ENCODE measurements at places on chromosomes 5 and 9.

DNA sequence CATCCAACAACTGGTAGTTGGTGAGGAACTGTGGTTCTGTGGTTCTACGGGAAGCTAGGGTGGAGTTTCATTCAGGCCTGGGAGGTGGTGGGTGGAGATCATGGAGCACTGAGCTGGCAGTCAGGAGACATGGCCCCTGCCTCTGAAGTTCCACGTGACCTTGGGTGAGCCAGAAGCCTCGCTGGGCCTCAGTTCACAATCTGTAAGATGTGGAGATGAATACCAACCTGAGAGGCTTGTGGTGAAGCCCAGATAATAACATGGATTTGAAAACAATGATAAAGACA lies 177.9 kb downstream of the MACROH2A1 start:
- DNase-seq, result no peak

DNA sequence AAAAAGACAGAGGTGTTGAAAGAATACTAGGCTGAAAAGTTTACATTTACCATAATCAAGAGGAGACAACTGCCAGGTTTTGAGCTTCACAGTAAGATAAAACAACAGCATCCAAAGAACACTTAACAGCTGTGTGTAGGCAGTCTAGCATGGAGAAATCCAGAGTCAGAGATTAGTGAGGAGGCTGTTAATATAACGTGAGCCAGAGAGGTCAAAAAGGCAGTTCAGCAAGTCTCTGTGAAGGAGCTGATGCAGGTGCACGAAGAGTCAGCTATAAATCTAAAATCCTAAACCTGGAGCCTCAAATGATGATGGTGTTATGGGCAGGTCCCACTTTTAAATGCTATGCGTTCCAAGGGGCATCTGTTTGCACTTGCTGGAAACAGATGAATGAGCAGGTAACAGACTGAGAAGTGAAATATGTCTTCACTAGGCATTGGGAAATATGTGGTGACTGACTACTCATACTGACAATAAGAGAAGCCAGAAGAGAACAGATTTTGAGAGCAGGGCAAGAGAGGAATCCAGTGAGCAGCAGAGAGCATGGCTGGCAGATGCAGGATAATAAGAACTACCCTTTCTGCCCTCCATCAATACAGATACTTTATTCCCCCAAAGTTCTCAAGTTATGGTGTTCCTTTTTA lies 8.7 kb downstream of the APTX start:
- no peak for DNase-seq

DNA sequence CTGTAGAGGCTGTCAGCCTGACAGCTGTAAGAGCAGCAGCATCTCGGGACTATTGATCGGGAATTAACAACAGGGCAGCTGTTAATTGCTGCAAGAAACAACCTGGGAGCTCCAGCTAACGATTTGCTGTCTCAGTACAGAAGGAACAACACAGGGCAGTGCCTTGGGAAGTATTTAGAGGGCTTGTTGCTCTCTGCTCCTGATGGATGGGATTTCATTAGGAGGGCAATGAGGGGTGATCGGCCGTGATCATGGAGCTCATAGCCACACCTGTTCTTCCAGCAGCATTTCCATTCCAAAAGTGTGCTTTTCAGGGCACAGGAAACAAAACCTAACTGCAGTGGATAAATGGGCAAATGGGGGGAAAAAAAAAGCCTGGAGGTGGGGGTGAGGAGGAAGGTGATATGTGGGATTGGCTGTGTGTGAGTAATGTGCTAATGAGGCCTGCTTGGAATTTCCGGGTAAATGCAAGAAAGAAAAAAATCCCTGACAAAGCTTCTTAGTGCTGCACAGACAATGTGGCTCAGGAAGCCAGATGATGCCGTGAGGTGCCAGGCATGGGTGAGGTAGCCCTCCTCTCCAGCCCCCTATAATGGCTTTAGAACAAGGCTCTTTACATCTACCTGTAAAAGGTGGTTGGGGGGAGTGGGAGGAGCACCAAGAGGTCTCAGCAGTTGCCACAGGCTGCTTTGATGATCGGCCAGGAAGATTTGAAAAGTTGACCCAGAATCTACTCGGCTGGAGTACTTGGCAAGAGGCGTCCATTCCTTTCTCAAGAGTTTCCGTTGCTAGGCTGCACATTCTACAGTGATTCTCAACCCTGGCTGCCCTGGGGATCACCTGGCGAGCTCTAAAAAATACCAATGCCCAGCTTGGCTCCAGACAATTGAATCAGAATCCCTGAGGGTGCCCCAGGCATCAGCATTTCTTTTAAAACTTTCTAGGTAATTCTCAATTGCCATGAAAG lies 139.5 kb upstream of the KLF9 start:
- peak; percentile 62 for DNase-seq

DNA sequence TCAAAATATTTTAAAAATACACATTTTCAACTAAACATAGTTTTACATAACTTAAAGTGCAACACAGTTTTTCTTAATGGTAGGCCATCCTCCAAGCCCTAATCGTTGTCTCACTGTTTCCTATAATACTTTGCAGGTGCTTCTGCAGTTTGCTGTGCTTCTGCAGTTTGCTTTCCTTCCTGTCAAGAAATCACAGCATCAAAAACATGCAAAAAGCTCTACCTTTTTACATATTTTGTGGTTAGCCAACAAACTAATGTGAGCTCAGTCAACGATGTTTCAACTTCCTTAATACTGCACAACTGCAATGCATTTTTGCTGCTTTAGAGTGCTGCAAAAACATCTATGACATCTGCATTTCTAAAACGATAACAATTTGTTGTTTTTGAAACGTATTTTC lies 25.2 kb downstream of the EMB start:
- no peak for DNase-seq

DNA sequence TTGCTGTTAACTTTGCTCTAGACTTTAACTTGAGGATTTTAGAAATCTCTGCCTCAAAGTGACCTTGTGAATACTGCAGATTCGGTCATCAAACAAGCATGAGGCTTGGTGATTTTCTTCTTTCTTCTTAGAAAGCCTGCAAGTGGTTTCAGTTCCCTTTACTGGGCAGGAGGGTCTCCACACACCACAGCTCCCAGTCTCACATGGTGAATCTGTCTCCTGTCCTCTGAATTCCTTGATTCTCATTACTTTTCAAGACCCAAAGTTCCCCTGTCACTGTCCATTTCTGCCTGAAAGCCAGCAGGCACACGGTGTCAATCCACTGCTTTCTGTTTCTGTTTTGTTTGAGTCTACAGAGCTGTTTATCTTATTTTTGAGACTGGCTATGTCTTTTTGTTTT lies 14.1 kb downstream of the HSPB3 start:
- no peak for DNase-seq

DNA sequence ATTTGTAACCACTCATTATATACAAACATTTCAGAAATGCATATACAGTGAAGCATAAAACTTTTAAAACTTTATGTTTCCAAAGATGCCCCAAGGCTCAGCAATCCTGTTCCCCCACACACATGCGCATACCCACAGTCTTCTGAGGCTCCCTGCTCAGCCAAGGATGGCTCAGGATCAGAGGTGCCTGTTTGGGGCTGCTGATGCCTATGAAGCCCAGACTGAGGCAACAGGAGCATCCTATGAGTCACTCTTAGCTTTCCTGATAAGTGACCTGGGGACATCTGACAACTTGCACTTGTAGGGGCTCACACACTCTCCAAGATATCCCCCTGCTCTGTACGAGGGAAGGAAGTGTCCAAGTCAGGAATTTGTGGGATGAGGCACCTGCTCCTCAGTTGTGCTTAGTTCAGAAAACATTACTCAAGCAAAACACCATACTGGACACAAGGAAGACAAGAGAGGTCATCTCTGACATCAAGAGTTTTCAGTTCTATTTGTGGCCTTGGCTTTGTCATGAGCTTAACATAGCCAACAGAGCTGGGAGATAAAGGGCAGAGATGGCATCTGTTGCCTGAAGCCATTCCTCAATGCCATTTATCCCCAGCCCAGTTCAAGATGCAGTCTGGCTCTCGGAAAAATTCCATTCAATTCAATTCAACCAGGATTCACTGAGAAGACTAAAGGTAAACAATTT lies 62.3 kb downstream of the NIPSNAP3B start:
- DNase-seq, result no peak

DNA sequence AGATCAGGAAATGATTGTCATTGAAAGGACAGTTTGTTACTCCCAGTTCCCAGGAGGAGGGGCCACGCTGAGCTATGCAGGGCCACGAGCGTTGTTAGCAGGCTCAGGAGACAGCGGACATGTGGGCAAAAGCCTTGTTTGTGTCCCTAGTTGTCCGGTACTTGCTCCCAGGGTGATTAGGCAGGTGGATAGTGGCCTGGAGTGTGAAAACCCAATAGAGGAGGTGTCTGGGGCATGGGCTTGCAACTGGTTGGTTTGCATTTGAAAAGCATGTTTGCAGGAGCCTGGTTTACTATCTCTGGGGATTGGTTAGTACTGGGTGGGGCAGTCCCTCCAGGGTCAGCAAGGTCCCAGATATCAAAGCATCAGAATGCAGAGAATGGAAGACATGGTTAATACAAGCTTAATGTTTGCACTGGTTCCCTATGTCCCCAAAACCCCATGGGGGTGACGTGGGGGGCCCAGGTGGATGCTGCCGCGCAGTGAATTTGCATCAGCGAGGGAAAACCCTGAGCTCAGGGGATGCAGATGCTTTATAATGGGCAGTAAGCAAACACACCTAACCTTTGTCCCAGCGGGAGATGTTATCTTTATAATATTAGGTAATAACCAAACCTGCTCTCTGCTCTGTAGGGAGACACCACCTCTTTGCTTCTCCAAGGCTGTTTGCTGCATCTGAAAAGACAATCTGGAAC lies 39.7 kb downstream of the ROPN1L start:
- no peak for DNase-seq

- no peak for DNase-seq
Observed at GRCh38 chr5:8391911-8392310, 523.0 kb downstream of the MTRR start.

DNA sequence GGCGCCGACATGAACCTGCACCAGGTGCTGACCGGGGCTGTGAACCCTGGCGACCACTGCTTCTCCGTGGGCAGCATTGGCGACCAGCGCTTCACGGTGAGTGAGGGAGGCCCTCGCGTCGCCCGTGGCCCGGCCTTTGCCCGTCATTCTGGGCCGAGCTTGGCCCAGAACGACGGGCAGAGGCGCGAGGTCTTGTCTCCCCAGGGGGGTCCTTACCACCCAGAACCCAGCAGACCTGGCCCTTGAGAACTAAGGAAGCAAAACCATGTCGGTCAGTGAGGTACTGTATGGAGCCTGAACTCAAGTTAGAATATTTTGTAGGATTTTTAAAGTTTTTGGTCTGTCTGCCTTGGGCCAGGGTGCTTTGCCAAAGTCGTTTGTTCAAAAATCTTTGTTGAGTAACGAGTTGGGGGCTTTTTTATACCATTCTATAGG lies 691 bp downstream of the DMXL1 start:
- DNase-seq, result no peak

DNA sequence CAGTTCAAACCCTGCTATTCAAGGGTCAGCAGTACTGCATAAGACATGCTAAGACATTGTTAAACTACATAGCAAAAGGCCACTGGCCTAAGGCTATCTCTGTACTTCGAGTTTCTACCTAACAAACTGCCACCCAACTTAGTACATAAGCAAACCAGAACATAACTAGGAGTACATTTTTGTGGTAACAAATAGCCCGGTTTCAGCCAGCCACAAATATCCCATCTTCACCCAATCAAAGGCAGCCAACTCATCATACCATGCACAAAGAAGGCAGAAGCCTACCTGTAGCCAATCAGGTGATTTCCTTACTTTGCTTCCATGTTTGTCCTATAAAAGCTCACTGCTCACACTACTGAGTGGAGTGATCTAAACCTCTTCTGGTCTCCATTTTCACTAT lies 201.4 kb downstream of the SMARCA2 start:
- no peak for DNase-seq

DNA sequence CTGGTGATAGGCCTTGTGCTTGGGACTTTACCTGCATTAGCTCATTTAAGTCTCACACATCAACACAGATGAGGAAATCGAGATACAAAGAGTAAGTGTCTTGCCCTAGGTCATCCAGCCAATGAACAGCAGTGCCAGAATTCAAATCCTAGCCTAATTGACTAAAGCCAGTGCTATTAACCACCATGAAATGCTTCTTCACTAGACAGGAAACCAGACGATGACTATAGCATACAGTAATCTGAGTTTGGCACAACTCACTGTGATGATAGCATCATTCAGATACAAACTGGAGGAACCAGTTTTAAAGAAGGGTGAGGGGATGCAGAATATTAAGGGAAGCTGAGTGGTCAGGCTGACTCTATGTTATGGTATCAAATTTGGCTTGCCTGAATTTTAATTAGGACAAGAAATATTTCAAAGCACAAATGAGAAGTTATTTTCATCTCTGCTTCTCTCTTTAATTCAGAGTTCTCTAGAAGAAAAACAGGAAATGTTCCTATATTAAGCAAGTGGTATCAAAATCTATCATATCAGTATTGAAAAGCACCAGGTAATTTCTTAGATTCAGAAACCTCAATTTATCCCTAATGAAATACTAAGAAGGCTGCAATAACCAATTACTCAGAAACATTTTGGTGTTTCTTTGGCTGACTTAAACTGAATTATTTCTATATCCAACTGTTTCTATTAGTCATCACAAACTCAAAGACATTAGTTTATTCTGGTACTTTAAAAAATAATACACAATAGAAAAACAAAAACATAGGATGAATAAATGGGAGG lies 147.0 kb upstream of the RASA1 start:
- DNase-seq, result no peak

All from right hindlimb (tissue), 1 donor.